Mammary epithelial cell (primary cell): ENCODE measurements at places on chromosomes 6 and 20. TPM values are rescaled to one million over a fixed set of nuclear protein-coding genes. Genes with fewer than 3 reads are reported as not detected.

GRCh38 chr6:143333081-143333480 lies 117.4 kb downstream of the ADAT2 start:
- DNase-seq, result peak; percentile 91

DNA sequence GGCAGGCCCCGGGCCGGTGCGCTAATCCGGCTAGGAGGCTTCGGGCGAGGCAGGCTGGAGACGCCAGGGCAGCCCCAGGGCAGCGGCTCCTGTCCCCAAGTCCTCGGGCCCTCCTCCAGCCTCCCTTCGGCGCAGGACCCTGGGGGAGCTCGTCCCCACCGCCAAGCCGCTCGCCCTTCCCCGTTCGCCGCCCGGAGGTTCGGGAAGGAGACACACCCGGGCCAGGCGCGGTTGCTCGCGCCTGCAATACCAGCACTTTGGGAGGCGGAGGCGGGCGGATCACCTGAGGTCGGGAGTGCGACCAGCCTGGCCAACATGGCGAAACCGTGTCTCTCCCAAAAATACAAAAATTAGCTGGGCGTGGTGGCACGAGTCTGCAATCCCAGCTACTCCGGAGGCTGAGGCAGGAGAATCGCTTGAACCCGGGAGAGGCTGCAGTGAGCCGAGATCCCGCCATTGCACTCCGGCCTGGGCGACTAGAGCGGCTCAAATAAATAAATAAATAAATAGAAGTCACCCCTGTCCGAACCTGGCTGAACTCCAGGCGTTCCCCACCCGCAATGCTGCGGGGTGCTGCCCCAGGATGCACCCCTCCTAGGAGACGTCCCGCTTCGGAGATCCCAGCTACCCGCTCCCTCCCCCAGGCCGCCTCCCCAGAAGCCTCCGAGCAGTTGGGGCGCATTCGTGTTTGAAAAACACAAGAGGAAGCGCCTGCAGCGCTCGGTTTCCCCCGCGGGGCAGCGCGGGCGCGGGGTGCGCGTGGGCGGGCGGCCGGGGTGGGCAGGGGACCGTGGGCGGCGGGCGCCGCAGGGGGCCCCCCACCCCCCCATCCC lies 27.5 kb downstream of the SERPINB9 start:
- DNase-seq, result no peak

DNA sequence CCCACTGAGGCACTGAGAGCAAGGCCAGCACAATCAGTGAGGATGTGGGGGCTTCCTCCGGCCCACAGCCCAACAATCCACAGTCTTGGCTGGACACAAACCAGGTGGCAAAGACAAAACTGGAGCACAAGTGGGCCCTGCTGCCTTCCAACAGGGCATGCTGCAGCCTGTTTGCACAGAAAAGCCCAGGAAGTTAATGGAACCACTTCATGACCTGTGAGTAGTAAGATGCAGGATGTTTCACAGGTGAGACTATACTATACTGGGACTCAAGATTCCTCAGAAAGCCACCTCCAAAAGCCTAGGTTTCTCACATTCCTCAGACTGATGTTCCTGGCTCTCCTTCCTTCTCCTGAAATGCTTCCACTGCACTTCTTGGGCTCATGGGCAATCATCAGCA lies 235.5 kb downstream of the KIF16B start:
- DNase-seq, result peak; percentile 23

GRCh38 chr6:21594416-21595281 lies 1.1 kb downstream of the SOX4 start:
- DNase-seq, result peak; percentile 60

- no peak for DNase-seq
Measured at GRCh38 chr20:53215166-53215565, 243.0 kb downstream of the TSHZ2 start.

DNA sequence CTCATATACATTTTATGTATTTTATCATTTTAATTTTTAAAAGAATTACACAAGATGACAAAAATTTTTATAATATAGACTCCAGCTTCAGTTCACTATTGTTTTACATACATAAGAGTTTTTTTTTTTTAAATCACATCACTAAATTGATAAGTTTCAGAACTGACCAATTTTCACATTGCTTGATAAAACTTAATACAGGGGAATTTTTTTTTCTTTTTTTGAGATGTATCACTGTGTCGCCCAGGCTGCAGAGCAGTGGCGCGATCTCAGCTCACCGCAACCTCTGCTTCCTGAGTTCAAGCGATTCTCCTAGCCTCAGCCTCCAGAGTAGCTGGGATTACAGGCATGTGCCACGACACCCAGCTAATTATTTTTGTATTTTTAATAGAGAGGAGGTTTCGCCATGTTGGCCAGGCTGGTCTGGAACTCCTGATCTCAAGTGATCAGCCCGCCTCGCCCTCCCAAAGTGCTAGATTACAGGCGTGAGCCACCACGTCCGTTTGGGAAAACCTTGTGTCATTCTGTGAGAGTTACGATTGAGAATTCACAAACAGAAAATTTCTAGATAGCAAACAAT lies 36.6 kb upstream of the BTN3A2 start:
- DNase-seq, result no peak

DNA sequence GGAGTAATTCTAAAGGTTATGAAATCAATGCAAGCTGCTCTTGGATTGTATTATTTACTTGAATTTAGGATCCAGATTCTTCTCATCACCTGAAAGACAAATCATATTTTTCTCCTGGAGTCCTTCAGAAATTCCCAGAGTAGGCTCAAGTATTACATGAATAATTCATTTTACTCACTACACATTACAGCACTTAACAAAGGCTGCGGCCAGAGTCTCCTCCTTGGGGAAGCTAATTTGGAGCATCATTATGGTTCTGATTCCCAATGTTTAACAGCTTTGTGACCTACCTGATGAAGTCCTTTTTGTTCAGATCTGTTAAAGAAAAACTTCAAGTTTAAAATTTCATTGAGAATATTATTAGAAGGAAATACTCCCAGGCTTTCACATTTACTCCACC lies 28.7 kb downstream of the GRIK2 start:
- no peak for DNase-seq

DNA sequence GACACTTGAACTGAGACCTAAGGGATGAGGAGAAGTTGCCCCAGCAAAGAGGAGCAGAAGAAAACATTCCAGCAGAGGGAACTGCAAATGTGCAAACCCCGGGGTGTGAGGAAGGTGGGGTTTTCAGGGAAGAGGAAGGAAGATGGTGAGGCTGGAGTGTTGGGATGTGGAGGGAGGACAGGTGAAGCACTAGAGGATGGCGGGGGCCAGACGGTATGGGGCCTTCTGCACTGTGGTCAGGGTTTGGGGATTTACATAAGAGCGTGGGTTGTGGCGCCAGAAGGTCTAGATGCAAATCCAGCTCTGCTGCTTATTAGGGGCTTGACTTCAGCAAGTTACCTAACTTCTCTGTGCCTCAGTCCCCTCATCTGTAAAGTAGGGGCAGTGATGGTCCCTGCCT lies 16.0 kb downstream of the DLGAP4 start:
- DNase-seq, result no peak

DNA sequence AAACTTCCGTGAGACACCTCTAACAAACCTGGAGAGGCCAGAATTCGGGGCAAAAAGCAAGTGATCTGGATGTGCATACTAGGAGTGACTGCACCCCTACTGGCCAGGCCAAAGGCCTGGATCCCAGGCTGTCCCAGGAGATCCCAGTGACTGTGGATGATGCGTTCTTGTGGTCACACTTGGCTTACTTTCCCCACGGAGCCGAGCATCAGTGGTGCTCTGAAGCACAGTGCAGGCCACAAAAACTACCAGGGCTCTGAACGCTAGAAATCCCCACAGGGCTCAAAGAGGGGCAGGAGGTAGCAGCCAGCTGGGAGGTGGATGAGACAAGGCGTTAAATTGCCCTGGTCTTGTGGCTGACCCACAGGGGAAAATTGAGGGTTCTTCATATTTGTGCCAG lies 7.1 kb downstream of the TRIM26 start:
- no peak for DNase-seq

- DNase-seq, result no peak
Measured at GRCh38 chr6:136446579-136447187, 103.5 kb downstream of the MAP7 start.

DNA sequence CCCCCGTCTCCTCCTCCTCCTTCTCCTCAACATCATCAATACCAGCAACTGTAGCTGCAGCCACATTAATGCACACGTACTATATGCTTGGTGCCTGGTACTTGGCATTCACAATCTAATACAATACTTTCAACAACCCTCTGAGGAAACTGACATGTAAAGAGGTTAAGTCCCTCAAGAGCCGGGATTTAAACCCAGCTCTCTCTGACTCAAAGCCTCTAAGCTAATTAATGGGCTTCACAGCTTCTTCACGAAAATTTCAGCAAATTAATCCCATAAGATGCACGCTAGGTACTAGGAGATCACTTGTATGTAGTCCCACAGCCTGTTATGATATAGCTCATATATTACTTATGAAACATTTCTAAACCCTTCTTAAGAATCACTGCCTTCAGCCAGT lies 73.1 kb upstream of the IPCEF1 start:
- no peak for DNase-seq

GRCh38 chr6:5084360-5084780 lies 771 bp upstream of the PPP1R3G start:
- DNase-seq, result no peak

- DNase-seq, result no peak
Measured at GRCh38 chr20:53660078-53660909, 66.7 kb upstream of the ZNF217 start.

DNA sequence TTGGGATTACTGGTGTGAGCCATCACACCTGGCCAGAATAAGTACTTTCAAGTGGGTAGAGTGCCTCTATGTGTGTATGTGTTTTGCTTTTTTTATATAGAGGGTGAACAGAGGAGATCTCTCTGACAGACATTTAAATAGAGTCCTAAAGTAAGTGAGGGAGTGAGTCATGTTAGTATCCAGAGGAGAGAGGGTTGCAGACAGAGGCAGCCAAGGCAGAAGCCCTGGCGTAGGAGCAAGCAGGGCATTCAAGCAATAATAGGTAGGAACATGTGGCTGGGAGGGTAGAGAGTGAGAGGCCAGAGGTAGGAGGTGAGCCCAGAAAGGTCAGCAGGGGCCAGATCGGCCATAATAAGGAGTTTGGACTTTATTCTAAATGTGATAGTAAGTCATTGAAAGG lies 48.9 kb downstream of the PHF20 start:
- DNase-seq, result no peak

DNA sequence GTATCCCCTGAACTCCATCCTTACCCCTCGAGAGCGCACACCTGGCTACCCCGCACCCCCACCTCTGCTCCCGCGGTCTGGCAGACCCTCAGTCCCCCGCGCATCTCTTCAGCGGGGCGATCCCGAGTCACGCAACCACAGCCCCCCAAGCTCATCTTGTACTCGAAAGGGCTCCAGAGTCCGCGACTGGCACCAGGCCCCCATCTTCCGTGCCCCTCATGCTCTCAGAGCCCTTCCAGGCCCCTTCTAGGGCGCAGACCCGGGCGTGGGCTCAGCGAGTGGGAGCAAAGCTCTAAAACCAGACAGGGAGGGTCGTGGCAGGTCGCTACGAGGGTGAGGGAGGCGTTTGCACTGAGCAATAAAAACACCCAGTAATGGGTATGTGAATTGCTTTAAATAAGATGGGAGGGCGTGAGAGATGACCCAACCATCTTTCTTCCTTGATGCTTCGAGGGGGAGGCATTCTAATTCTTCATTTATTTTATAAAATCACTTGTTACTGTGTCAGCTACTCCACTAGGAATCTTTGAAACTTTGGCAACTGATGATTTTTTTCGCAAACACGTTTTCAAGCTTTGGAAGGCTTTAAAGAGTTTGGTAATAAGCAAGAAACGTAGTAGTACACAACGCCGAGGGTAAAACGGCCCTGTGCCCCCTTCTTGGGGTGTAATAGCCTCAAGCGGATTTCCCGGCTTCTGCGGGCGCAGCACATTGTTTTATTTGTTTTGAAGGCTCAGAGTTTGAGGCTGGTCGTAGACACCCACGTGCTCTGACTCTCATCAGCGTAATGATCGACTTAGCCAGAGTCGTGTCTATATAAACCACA lies 42.6 kb upstream of the SUPT3H start:
- peak; percentile 43 for DNase-seq

- no peak for DNase-seq
Measured at GRCh38 chr20:50580016-50580747, 70.0 kb downstream of the PTPN1 start.

DNA sequence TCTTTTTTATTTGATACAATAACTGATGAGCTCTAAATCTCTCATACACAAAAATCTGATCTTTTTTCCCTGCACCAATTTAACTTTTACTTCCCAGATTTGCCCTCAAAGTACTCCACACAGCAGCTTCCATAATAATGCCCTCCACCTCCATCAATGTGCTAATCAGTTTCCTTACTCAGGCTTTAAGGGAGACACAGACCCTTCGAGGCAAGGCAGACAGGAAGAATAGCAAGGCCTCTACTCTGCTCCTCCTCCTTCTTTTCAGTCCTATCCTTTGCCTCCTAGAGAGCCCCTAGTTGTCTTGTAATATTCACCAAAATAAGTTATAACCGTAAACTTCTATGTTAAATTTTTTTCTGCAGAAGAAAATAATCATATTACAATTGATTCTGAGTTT lies 444.9 kb upstream of the RNF217 start:
- no peak for DNase-seq

DNA sequence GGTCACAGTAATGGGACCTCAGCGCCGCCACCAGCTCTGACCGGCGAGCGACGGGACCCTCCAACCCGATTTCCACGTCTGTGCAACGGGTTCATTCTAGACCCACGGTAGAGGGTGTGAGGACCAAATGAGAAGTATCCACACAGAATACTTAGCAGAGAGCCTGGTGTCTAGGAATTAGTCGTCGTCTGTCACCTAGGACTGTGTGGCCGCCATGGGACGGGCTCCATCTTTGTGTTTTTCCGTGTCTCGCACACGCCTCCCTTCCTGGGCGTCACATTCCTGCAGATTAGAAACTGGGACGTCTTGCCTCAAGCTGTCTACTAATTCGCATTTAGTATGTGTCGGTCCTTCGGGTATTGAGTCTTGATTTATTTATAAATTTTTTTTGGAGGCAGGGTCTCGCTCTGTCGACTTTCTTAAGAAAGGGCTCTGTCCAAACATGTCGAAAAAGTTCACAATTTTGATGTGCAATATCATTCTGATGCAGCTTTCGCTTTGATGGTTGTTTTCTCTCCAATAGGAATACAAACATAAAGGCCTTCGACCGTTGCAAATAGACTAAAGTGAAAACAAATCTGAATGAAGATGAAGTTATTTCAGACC lies 563 bp downstream of the MGME1 start:
- DNase-seq, result peak; percentile 56

- peak; percentile 19 for DNase-seq
Measured at GRCh38 chr6:16759181-16759645, 2.0 kb downstream of the ATXN1 start.

RAB32 gene
- 48.6 TPM for polyA plus RNA-seq

LGSN gene
- not detected for polyA plus RNA-seq

OR11A1 gene
- polyA plus RNA-seq, result not detected

PRELID3B gene
- 49.5 TPM for polyA plus RNA-seq

RRAGD gene
- 0.20 TPM for polyA plus RNA-seq
